ENCODE measurements at places on chromosomes 1 and 21.
A peak's percentile ranks its signal among the peaks of the same experiment; 100 is the strongest.

GRCh38 chr1:40478276-40478675 is 1.2 kb downstream of the ZFP69 start:
- DNase-seq = no peak

GRCh38 chr1:68151690-68152089 is 80.6 kb downstream of the WLS start:
- DNase-seq = no peak

GRCh38 chr1:206036663-206037455 is 13.2 kb upstream of the CTSE start:
- no peak for DNase-seq

- no peak for DNase-seq
These were observed 4.4 kb upstream of the AADACL3 start for GRCh38 chr1:12711536-12711935.

GRCh38 chr21:31204801-31205200 is 139.3 kb downstream of the TIAM1 start:
- no peak for DNase-seq

GRCh38 chr1:117586747-117587498 is 18.9 kb upstream of the TENT5C start:
- no peak for DNase-seq

DNA sequence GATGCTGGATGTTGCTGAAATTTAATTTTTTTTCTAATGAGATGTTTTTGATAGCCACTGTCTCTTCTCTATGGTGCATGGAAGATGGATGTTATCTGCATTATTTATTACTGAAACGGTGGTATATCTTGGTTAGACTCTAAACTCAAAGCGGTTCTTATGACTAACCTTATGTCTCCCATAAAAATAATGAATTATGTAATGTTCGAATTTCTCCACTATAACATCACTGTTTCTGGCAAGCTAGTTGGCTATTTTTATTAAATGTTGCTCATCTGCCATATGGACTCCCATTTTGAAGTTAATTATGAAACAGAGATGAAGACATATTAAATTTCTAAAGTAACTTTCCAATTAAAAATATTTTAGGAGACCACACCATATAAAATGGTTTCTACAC is 808.6 kb upstream of the ADGRL4 start:
- no peak for DNase-seq

DNA sequence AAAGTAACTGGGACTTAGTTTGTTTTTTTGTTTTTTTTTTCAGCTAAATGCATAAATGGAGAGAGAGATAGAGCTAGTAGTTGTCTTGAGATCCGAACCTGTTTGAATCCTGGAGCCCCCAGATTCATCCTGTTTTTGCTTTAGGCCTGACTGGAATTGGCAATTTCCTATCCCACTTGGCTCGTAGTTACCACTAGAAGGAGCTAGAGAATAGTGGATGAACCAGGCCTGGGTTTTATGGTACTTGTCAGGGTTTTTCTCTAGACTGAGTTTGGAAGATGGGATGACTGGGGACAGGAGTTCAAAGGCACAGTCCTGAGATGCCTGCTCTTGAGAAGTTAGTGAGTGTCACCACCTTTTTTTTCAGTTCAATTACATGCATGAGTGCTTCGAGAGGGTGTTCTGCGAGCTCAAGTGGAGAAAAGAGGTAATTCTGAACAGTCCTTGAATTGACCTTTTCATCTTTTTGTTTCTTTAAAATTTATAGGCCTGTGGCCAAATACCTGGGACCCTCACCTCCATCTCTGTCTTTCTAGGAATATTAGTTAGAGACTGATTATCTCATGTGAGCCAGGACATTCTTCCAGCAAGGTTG is 23.4 kb downstream of the CELF3 start:
- no peak for DNase-seq

- no peak for DNase-seq
These were observed 72.9 kb downstream of the UCHL5 start for GRCh38 chr1:192986110-192986747.

DNA sequence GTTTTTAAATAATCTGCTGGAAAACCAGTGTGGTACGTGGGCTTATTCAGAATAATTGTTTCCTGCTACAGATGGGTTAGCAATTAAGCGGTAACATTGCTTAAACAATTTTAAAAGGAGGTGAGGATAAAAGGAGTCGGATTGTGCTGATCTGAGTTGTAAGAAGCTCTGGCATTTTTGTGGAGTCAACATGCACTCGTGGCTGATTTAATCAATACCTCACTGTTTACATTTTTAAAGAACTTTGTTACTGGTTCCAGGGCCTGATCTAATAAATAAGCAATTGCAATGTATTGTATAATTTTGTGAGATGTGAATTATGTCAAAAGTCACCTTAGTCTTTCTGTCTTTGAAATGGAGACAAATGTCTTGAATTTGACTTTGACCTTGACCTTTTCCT is 474.0 kb downstream of the SETD4 start:
- DNase-seq = no peak

DNA sequence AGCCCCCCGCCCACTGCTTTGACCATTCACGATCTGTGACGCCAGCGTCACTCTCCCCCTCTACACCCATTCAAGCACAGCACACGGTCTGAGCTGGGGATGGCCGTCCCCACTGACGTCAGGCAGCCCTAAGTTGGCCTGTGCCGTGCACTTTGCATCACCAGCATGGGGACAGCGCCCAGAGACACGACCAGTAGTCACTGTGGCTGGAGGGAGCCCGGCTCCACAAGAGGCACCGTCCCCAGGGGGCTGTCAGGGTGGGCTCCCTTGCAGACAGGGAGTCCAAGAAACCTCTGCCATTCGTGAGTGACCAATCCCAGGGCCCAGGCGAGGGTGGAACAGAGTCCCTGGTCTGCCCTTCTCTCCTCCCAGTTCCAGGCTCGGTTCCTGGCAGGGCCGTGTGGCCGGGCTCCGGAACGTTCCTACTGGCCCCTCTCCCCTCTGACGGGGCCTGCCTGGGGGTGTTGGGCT is 2.3 kb downstream of the KRTAP10-8 start:
- no peak for DNase-seq

GRCh38 chr1:10942542-10942912 is 69.9 kb upstream of the TARDBP start:
- DNase-seq = no peak

DNA sequence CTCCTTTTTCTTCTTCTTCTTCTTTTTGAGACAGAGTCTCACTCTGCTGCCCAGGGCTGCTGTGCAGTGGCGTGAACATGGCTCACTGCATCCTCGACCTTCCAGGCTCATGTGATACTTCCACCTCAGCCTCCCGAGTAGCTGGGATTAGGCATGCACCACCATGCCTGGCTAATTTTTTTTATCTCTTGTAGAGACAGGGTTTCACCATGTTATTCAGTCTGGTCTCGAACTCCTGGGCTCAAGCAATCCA is 13.0 kb upstream of the PADI1 start:
- no peak for DNase-seq

GRCh38 chr1:155608888-155609225 is 1.2 kb upstream of the MSTO1 start:
- DNase-seq = no peak

DNA sequence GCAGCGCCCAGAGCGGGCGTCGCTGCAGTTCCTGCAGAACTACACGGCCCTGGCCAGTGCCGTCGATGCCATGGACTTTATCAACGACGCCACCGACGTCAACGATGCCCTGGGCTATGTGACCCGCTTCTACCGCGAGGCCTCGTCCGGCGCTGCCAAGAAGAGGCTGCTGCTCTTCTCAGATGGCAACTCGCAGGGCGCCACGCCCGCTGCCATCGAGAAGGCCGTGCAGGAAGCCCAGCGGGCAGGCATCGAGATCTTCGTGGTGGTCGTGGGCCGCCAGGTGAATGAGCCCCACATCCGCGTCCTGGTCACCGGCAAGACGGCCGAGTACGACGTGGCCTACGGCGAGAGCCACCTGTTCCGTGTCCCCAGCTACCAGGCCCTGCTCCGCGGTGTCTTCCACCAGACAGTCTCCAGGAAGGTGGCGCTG is 22.0 kb downstream of the COL6A1 start:
- no peak for DNase-seq

- DNase-seq = no peak
These were observed 21.6 kb downstream of the VPS13D start for GRCh38 chr1:12251442-12251841.

DNA sequence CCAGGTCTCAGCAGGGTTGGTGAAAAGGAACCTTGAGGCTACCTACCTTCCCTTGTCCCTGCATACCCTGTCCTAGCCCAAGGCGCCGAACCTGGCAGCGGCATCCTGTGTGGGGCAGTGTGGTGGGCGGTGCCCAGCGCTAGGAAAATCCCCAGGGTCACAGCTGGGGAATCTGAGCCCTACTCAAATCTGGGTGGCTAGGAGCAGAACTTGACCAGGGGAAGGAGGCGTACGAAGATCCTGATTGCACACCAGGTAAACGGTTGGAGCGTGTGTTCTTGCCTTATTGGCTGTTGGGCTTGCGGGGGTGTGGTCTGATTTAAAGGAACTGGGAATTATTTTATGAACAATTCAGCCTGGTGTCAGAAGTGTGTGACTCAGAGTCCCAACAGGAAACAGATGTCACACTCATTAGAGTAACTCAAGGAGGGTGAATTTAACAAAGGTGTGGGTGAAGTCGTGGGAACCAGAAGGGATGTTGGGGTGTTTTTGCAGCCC is 118.6 kb downstream of the LRIG2 start:
- DNase-seq = no peak

DNA sequence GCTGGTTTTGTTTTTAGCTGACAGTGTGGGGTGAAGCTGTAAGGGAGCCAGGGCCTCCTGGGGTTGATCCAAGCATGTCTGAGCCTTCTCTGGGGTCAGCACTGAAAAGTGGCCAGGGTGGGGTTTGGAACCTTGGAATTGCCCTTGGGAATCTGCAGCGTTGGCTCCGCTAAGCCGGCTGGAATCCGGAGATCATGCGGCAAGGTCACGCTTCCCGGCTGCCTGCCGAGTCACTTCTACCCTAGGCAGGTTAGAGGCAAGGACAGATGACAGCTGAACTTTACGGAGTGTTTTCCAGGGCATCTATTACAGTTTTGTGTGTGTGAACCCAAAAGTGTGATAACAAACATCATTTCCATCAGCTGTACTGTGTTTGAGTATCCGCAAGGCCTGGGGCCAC is 17.1 kb downstream of the ABCG1 start:
- no peak for DNase-seq

- DNase-seq = no peak
These were observed 24.8 kb upstream of the PSEN2 start for GRCh38 chr1:226845624-226846023.

- DNase-seq = peak; percentile 34
These were observed 1.5 kb upstream of the COL16A1 start for GRCh38 chr1:31705080-31705866.
